ENCODE measurements at places on chromosomes 12 and 14. TPM values are rescaled to one million over a fixed set of nuclear protein-coding genes. Genes with fewer than 3 reads are reported as not detected.

- no peak overlapping the region for H3K27ac ChIP-seq
- H3K36me3 ChIP-seq = no peaks in the 10 kb centered on the region
- H3K4me3 ChIP-seq = no peak overlapping the region
- H3K27me3 ChIP-seq = no peaks in the 10 kb centered on the region
- no peak for DNase-seq
- H3K4me1 ChIP-seq = no peaks in the 10 kb centered on the region
Observed at GRCh38 chr14:97379091-97379531, 581.9 kb downstream of the VRK1 start.

DNA sequence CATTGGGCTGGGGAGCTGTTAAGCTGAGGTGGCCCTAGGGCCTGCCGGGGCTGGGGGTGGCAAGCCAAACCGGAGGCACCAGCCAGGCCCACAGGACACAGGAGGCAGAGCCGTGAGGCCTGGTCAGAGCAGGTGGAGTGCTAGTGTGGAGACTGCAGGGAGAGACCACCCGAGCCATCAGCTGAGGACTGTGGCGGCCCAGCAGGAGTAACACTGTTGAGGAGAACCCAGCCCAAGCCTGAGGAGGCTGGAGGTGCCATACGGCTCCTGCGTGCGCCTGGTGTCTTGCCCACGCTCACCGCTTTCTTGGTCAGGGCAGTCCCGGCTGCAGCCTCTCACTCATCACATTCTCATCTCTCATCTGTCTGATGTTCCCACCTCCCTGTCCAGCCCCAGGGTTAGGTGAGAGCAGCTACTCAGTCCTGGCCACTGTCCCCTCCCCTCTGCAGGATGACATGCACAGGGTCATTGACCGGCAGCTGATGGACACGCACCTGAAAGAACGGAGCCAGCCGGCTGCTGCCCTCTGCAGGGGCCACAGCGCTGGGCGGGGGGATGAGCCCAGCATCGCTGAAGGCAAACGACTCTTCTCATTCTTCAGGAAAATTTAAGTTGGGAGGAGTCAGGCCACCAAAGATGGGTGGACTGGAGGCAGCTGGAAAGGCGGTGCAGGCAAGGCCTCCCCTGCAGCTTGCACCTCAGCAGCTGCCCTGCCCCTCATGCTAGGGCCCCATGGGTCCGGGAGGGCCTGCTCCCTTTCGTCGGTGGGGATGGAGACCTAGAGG lies 23.8 kb downstream of the RAB35 start:
- no peaks in the 10 kb centered on the region for H3K27me3 ChIP-seq
- H3K27ac ChIP-seq = no peak overlapping the region
- H3K4me3 ChIP-seq = no peak overlapping the region
- no peaks in the 10 kb centered on the region for H3K36me3 ChIP-seq

- no peak overlapping the region for H3K27ac ChIP-seq
- no peak overlapping the region for H3K4me3 ChIP-seq
- no peaks in the 10 kb centered on the region for H3K4me1 ChIP-seq
- H3K27me3 ChIP-seq = no peaks in the 10 kb centered on the region
Observed at GRCh38 chr12:106601496-106601895, 18.7 kb downstream of the RFX4 start.

- H3K27me3 ChIP-seq = no peaks in the 10 kb centered on the region
- no peak overlapping the region for H3K4me3 ChIP-seq
- peak overlapping the region; percentile 81 for H3K27ac ChIP-seq
Observed at GRCh38 chr12:122099856-122100255, 21.3 kb downstream of the MLXIP start.

EXOC5 gene
- 20.6 TPM for total RNA-seq

GRCh38 chr12:65511134-65511834 lies 232.8 kb downstream of the MSRB3 start:
- no peak overlapping the region for H3K27ac ChIP-seq
- H3K4me3 ChIP-seq = no peak overlapping the region
- H3K4me1 ChIP-seq = no peaks in the 10 kb centered on the region
- H3K36me3 ChIP-seq = no peaks in the 10 kb centered on the region
- DNase-seq = no peak

STRAP gene
- total RNA-seq = 31.2 TPM
